Umbilical cord (tissue), 2 donors: ENCODE measurements at places on chromosomes 4 and X.
A peak's percentile ranks its signal among the peaks of the same experiment; 100 is the strongest.

GRCh38 chr4:88720451-88721428, 23.1 kb upstream of the NAP1L5 start:
- DNase-seq: no peak

GRCh38 chr4:114077610-114078009, 98.2 kb upstream of the ARSJ start:
- DNase-seq: no peak

GRCh38 chrX:68868902-68869800, 40.3 kb downstream of the EFNB1 start:
- no peak for DNase-seq

- DNase-seq: peak; percentile 60
Observed at GRCh38 chrX:155334486-155335336, at the start of gene CLIC2. CLIC2 (minus strand) TSS chrX:155334614; CDS start chrX:155334427, 187 bp downstream.

GRCh38 chr4:1241466-1241935, 7.4 kb downstream of the CTBP1 start:
- DNase-seq: no peak
